ENCODE measurements at places on chromosomes 4 and X. TPM values are rescaled to one million over a fixed set of nuclear protein-coding genes. Genes with fewer than 3 reads are reported as not detected.

Gene CPZ
- not detected for total RNA-seq

Gene CTAG2
- total RNA-seq, result not detected

Gene ZNF718
- 0.07 TPM for total RNA-seq

Gene ELOVL6
- total RNA-seq, result 38.7 TPM

- no peak for DNase-seq
These were observed 97.0 kb upstream of the PTPN13 start for GRCh38 chr4:86497131-86497530.

DNA sequence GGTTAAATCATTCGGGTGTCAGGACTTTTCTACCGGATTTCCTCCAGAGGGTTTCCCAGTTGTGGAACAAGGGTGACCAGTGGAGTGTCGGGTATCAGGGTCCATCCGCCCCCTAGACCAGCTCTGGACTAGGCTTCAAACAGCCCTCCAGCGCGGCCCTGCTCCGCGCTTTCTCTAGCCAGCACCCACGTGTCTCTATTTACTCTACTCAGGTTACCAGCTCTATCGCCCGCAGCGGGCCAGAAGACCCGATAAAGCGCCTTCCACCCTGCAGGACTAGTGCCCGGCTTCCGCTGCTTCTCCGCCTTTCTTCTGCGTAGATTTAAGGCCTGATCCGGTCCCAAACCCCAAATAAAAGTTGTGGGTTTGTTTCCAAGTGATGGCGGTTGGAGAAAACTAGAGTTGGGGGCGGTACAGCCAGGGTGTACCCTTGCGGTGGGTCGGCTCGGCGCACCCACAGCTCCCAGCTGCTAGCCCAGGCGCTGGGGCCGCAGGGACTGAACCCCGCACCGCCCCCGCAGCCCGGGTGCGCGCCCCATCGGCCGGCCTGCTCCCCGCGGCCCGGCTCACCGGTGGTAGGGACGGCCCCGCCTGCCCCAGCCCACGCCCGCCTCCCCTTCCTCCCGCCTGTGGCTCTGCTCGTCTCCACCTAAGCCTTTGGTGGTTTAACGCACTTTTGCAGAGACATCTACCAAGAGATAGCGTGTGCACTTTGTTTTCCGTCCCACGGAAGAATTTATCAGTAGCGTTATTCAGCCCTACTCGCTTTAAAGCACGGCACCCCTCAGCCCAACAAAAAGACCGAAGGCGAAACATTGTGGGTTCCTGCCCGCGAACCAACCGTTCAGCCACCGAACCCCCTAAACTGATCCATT, 2.1 kb downstream of the LEF1 start:
- no peak for DNase-seq

DNA sequence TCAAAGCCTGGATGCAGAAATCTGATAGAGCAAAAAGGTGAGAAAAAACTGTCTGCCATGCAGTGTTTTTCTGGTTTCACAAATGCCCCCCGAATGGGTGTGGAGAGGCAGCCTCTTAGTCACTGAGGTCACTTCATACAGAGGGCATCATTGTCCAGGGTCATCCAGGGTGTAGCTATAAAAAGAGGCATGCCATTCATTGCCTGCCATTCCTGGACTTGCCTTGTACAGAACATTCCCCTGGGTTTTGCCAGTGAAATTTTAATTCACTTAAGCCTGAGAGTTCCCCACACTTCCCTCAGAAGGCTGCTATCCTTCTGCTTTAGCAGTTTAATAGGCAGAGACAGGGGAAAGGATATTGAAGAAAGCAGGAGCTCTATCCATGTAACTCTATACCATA, 230.3 kb downstream of the UNC5C start:
- no peak for DNase-seq

Gene PPEF1
- total RNA-seq, result not detected

Gene P2RY4
- total RNA-seq, result not detected

DNA sequence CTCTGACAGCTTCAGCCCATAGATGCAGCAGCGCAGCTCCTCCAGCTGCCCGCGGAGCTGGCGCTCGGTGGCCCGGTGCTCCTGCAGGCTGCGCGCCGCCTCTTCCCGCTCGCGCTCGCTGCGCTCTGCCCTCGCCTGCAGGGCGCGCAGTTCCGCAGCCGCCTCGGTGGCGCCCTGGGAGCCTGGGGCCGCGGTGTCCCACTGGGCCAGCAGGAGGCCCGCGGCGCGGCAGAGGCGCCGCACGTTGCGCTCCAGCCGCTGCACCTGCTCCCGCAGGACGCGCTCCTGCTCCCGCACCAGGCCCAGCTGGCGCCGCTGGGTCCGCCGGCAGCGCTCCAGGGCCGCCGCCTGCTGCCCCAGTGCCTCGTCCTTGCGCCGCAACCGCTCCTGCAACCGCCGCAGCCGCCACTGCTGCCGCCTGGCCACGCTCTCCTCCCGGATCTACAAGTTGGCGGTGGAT, 10.1 kb downstream of the C4orf50 start:
- no peak for DNase-seq

- no peak for DNase-seq
These were observed 82.9 kb upstream of the KCNIP4 start for GRCh38 chr4:22031423-22031822.

DNA sequence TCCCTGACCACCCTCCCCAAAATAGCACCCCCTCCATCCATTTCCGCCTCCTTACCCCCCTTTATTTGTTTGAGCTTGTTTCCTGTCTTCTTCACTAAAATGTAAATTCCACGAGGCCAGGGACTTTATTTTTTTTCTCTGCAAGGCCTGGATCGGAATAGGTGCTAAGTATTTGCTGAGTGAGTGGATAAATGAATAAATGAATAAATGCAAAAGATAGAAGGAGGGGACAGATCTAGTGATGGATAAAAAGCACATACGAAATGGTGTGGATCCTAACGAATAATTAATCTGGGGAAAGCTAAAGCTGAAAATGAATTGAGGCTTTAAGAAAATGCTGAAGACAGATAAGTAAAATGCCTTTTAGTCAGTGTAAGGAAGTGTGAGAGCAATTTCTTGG, 12.2 kb downstream of the CETN2 start:
- DNase-seq, result no peak

Gene CCKAR
- not detected for total RNA-seq

DNA sequence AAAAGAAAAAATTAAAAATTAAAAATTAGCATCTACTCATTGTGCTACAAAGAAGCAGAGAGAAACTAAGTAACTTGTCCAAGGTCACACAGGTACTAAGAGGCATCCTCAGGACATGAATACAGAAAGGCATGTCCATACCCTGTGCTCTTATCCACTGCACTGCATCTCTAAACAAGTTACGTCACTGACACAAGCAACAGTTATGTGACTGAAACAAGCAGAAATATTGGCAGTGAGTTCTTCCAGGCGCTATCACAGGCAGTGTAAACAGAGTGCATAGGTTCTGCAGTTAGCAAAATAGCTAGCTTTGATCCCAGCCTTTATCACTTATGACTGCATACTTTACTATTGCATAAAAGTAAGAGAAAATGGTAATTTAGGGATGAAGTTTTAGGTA, 7.9 kb downstream of the VEGFC start:
- no peak for DNase-seq

Gene ERCC6L
- 12.5 TPM for total RNA-seq

GRCh38 chr4:40978548-40978947, 228.8 kb downstream of the NSUN7 start:
- no peak for DNase-seq
